ENCODE measurements at places on chromosomes 3 and 15. TPM values are rescaled to one million over a fixed set of nuclear protein-coding genes. Genes with fewer than 3 reads are reported as not detected.

DNA sequence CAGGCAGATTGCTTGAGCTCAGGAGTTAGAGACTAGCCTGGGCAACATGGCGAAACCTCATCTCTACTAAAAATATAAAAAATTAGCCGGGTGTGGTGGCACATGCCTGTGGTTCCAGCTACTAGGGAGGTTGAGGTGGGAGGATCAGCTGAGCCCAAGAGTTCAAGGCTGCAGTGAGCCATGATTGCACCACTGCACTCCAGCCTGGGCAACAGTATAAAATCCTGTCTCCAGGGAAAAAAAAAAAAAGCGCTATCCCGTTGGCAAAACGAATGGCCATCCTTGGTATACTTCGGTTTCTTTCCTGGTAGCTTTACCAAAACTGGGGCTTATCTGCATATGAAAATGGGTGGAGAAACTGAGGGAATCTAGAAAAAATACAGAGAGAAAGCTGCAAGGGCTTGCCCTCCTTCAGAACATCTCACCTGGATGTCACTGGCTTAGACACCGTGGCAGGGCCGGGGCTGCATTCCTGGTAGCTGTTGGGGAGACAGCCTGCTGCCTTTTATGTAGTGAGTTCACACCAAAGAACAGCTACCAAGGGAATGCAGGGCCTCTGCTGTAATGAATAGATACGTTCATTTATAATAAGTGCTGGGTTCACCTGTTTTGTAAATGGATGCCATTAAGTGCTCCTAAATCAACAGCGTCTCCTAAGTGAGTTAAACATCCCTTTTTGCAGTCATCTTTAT, 96.0 kb downstream of the IQSEC1 start:
- DNase-seq, result no peak

DNA sequence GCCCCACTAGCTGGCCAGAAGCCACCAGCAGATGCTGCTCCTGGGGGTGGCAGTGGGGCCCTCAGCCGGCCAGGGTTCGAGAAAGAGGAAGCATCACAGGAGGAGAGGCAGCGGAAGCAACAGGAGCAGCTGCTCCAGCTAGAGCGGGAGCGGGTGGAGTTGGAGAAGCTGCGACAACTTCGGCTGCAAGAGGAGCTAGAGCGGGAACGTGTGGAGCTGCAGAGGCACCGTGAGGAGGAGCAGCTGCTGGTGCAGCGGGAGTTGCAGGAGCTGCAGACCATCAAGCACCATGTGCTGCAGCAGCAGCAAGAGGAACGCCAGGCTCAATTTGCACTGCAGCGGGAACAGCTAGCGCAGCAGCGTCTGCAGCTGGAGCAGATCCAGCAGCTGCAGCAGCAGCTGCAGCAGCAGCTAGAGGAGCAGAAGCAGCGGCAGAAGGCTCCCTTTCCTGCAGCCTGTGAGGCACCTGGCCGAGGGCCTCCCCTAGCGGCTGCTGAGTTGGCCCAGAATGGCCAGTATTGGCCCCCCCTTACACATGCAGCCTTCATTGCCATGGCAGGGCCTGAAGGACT, 17.5 kb upstream of the APEH start:
- no peak for DNase-seq

- DNase-seq, result no peak
Measured at GRCh38 chr3:36709826-36710365, 54.5 kb downstream of the DCLK3 start.

GRCh38 chr3:177467247-177467985, 270.1 kb upstream of the TBL1XR1 start:
- no peak for DNase-seq

The INTS14 gene
- polyA plus RNA-seq, result 53.3 TPM

GRCh38 chr3:78878011-78878410, 889.8 kb downstream of the ROBO1 start:
- no peak for DNase-seq

DNA sequence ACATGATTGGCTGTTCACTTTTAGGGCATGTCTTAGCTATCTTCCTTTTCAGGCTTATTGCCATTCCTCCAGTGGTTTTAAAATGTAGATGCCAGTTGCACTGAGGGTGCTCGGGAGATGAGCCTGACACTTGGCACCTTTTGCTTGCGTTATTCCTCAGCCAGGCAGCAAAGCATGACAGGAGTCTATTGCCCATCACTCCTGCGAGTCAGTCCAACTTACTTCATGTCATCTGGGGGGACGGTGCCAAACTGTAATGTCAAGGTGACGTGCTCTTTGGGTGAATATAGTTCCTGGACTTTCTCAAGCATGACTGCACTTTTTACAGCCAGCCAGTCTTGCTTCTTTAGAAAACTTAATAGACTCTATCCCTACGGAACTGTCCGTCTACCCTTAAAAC, 406.0 kb upstream of the C2CD4B start:
- no peak for DNase-seq

GRCh38 chr15:83869341-83869740, 215.4 kb downstream of the ADAMTSL3 start:
- DNase-seq, result no peak

DNA sequence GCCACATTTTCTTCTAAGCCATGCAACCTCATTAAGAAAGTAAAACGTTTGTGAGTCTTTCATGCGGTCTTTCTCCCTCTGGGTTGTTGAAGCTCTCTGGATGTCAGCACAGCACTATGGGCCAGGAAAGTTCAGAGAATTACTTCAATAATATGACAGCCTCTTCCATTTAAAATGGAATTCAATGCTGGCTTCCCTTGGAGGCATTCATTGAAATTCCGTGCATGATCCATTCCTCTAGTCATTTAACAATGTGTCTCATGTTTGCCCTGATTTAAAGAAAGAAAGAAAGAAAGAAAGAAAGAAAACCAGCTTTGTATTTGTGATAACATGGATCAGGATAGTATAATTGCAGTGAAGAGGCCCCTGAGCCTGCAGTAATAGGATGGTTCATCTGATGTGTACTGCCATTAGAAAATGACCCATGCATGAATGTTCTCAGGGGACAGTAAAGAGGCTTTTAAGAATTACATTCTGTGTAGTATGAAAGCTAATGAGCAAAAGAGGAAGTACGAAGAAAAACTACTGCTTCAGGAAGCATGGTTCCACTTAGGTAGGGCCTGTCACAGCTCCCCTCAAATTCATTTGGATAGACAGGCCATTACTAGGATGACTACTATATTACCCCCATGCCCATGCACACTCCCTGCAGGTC, 146.0 kb downstream of the ARPP21 start:
- DNase-seq, result no peak

- no peak for DNase-seq
Measured at GRCh38 chr3:114274929-114275328, 18.9 kb upstream of the TIGIT start.
